Activated CD4-positive, alpha-beta T cell treated with anti-CD3 and anti-CD28 coated beads, Interleukin-2, amount 50 U/mL, for 48 hours (primary cell): ENCODE measurements at places on chromosomes 1 and 21.

- no peak for DNase-seq
Measured at GRCh38 chr1:179761296-179761695, 18.2 kb downstream of the FAM163A start.

DNA sequence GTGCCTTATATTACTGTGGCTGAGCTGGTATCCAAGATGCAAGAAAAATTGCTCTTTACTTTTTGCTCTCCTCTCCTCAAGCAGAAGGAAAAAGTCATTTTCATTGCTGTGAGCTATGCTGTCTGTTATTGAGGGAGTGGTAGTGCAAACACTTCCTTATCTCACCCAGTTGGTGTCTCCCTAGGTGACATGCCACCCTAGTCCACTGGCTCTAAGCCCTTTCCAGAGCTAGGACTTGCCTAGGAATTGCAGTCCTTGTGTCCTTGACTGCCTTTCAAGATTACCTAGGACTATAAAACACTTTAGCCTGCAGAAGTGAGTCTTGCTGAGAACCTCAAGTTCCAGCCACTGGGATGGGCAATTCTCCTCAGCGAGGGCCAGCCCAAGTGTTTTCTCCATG, 458.3 kb downstream of the MRPL39 start:
- no peak for DNase-seq

- DNase-seq, result no peak
Measured at GRCh38 chr1:119742202-119742601, 26.5 kb downstream of the HMGCS2 start.

- DNase-seq, result no peak
Measured at GRCh38 chr1:151106894-151107293, 36.3 kb downstream of the GABPB2 start.

- DNase-seq, result no peak
Measured at GRCh38 chr21:42794551-42794950, 84.8 kb downstream of the WDR4 start.

GRCh38 chr1:94326329-94326728, 88.9 kb upstream of the ARHGAP29 start:
- no peak for DNase-seq

GRCh38 chr1:19346026-19346425, 33.9 kb downstream of the SLC66A1 start:
- DNase-seq, result no peak

GRCh38 chr1:81733480-81733879, 67.3 kb upstream of the ADGRL2 start:
- DNase-seq, result no peak

DNA sequence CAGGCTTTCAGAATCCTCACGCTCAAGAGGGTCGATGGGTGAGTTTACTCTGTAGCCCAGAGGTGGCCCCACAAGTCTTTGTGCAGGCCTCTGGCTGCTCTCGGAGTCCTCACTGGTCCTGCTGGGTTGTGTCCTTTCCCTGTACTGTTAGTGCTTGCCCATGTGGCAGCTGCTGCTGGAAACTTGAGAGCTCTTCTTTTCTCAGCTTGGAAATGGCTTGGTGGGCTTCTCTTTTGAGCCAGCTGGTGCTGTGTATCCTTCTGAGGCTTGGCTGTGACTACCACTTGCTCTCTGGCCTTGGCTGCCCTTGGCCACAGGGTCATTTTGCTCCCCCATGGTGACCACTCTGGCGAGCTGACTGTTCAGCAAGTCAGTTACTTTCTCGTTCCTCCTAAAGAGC, 82.2 kb upstream of the LMO4 start:
- no peak for DNase-seq

DNA sequence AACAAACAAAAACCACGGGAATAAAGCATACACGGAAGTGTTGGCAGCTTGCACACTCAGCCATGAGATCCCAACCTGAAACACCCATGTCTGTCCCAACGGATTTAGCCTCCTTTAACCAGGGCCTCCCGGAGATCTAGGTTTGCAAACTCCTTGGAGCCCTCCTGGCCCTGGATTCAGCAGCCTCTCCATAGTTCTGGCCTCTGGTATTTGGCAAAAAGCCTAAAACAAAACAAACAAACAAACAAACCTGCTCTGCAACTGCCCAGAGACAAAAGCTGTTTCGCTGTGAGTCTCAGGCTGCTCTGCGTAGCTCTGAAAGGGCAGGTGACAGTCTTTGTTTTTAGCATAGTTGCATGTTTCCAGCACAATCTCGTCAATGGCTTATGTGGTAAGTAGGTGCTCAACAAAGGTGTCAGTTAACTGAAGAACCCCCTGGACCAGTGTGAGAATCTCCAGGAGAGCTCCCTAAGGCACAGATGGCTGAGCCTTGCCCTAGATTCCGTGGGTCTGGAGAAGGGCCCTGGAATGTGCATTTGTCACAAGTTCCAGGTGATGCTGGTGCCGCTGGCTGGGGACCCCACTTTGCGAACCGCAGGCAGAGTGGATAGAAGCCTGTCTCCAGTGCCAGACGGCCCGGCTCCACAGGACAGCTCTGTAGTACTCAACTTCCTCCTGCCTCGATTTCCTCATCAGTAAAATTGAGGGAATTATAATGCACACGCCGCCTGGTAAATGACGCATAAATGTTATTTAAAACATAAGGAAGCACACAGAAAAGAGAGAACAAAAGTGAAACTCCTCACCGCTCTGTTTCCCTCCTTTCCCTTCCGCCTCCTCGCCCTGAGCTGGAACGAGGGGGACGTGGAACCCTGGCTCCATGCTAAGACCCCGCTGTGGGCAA, 86.2 kb downstream of the RIPK4 start:
- no peak for DNase-seq

DNA sequence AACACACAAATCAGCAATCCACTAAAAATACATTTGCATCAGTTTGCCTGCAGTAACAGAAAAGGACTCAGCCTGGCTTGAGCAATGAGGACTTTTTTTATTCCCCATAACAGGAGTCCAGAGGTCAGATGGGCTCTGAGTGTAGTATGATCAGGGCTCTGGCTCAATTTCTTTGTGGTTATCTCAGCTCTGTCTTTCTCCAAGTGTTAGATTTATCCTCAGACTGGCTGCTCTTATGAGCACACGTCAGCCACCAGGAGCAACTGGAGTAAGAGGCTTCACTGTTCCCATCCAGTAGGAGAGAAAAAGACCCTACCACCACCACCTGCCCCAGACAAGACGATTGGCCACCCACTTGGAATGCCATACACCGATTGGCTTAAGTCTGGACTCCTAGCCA, 36.2 kb upstream of the KLHDC7A start:
- no peak for DNase-seq

- DNase-seq, result no peak
Measured at GRCh38 chr1:239025223-239025622, 361.1 kb upstream of the CHRM3 start.

DNA sequence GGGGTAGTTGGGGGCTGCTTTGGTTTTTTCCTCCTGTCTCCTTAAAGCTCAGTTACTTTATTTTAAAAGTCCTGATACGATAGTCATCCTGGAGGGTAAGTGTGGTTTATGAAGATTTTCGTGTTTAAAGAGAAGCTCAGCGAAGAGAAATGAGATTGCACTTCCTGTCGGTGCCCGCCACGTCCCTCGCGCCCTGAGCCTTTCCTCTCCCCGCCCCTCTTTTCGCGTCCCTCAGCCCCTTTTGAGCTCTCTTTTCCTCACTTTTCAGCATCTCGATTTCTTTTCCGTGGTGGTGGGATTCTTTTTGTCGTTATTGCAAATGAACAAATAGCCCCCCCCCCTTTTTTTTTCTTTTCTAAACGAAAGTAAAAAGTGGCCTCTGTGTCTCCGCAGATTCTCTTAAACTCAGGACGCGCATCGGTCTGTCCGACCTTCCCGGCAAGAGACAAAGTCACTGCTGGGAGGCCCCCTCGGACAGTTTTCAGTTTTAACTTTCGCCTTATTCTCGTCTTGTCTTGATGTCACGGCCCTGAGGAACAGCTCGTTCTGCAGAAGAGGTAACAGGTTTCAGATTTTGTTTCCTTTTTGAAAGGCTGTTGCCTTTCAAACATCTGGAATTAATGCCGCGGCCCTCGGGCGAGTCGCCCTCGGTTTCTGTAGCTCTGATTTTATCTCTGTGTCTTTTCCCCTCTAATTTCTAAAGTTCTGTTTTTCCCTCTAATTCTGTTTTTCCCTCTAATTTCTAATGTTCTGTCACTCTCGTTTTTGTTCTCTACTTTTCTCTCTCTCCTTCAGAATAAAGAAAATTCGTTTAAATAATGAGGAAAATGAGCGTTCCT, 1.0 kb upstream of the DMRTA2 start:
- DNase-seq, result no peak

GRCh38 chr1:224069138-224069537, 44.8 kb upstream of the FBXO28 start:
- DNase-seq, result no peak

DNA sequence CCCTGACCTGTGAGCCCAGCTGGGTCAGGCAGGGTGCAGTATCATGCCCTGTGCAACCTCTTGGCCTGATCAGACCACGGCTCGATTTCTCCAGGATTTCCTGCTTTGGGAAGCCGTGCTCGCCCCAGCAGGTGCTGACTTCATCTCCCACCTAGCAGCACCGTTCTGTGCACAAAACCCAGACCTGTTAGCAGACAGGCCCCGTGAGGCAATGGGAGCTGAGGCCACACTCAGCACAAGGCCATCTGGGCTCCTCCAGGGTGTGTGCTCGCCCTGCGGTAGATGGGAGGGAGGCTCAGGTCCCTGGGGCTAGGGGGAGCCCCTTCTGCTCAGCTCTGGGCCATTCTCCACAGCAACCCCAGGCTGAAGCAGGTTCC, 29.6 kb downstream of the SLC19A1 start:
- DNase-seq, result no peak

DNA sequence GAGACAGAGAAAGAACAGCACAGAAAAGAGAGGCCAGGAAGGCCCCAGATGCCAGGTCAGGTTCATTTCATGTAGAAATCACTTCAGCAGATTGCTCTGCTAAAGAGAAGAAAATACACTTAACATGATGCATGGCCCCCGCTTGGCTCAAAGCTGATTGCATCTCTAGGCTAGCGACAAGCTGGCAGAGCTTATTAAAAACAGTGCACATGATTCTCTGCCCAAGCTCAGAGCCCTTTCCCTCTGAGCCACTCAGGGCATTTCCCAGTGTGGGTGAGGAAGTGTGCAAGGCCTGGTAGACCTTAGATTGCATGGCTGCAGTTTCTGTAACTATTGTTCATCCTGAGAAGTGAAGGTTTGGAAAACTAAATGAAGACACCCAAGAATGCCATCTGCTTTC, 3.3 kb upstream of the CAPN9 start:
- no peak for DNase-seq

DNA sequence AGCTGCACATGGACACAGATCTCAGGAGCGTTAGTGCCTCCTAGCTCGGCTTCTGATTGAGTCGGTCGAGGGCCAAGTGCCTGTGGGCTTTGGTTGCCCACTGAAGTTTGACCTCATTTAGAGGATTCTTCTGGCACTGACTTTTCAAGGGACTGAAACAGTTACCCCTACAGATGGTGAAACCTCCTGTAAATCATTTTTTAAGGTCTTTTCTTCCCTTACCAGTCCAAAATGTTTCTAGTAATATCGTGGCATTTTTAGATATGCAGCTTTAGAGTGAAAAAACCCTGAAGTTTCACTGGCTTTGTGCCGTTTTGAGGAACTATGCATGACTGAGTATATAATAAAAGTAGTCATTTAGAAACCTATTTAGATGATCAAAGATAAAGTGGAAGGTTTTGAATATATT, 34.7 kb upstream of the L1TD1 start:
- DNase-seq, result no peak

GRCh38 chr1:243465738-243466137, 209.9 kb downstream of the SDCCAG8 start:
- DNase-seq, result no peak

DNA sequence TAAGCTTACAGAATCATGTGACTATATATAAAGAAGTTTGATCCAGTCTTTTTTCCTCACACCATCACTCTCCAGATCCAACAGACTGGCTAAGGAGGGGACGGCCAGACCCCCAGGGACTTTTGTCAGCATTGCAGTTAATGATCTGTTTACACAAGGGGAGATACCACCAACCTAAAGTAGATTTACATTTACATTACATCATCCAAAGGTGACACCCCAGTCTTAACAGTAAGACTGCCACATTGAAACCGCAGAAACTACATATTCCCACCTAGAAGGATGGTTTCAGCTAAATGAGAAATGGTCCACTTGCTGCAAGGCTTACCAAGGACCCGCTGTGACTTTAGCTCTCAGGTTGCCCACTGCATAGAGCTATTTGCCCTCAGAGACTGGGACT, 3.4 kb downstream of the RCAN1 start:
- no peak for DNase-seq

DNA sequence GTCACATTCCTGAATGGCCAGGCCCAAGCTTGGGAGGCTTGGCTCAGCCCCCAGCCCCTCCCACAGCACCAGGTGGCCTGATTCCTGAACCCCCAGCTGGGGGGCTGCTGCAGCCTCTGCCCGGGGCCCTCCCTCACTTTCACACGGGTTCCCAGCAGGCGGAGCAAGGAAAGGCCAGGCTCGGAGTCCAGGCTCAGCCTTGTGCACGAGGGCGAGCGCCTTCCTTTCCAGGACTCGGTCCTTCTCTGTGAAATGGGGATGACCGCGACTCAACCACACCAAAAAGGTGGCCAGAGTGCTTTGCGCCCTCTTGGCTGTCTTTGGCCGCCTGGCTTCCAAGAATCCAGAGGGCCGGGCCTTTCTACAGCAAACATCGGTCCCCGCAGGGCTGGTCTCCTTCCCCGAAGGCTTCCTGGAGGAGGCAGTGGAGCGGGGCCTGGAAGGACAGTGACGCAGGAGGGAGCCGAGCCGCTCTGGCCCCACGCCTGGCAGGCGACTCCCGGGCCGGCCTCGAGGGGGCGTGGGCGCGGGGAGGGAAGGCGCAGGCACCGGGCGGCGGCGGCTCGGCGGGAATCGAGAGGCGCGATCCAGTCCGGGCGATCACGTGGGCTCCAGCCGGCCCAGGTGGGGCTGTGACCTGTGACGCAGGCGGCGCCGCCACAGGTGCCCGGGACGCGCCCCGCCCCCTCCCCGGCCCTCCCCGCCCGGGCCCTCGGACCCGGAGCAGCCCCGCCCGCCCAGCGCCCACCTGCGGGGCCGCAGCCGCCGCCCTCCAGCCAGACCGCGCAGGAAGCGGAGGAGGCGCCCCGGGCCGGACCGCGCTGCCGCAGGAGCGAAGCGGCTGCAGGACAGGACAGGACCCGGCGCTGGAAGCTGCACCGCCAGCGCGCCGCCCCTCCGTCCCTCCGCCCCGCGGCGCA, at the start of gene ARHGEF16:
TSS of gene ARHGEF16 (plus strand) at position 775 of the 920 bp plus-strand sequence. CDS start 8,420 bp downstream, outside the sequence.
- DNase-seq, result peak; percentile 19

GRCh38 chr1:232435729-232436128, 194.2 kb downstream of the SIPA1L2 start:
- no peak for DNase-seq

- DNase-seq, result no peak
Measured at GRCh38 chr21:15138490-15138889, 73.7 kb upstream of the NRIP1 start.

GRCh38 chr1:40539338-40539737, 7.9 kb downstream of the ZNF684 start:
- no peak for DNase-seq

DNA sequence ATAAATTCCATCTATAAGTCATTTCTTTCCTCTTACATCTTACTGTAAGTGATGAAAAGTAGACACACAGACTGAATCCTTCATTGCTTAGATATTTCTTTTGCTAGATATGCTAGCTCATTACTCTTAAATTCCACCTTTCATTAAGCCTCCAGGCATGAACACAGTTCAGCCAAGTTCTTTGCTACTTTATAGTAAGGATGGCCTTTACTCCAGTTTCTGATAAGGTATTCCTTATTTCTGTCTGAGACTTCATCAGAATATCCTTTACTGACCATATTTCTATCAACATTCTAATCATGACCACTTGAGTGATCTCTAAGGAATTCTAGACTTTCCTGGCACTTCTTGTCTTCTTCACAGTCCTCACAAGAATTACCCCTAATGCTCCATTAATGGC, 191.7 kb upstream of the KCTD3 start:
- DNase-seq, result no peak
